ENCODE measurements at places on chromosomes 1 and 21.

GRCh38 chr1:77605246-77606026 lies 77.0 kb downstream of the ZZZ3 start:
- DNase-seq = peak; percentile 27

- no peak for DNase-seq
These were observed 2.3 kb upstream of the MED18 start for GRCh38 chr1:28326515-28326914.

GRCh38 chr1:53461323-53462044 lies 2.3 kb downstream of the DMRTB1 start:
- DNase-seq = no peak

DNA sequence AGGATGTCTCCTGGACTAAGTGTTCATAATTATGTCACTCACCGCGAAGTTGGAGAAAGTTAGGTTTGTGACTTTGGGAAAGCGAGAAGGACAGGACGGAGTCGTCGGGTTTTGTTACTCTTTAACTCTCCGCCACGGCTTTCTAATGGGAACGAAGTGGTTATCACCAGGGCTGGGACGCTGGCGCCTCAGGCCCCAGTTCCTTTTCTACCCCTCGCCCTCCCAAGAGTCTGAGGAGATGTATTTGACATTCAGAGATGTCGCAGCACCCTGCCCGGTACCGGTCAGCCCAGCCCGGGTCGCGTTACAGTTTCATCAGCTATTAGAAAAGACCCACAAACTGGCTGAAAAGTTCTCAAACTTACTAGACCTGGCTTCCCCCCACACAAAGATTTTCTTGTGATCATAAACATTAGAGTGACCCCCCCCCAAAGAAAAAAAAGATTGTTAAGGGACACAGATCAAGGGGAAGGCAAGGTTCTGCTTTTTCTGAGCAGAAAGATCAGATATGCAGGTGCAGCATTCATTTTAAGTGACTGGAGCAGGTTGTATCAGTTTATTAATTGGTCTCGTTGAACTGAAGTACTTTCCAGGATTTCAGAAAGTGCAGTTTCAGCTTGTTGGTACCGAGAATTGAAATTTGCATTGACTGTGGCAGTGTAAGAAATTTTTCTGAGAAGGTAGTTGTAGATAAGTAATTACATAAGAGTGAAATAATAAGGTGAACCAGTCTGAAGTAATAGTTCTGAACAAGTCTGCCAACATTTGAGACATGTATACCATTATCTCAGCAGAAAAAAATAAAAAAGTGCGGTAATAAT lies 859 bp upstream of the ZBTB18 start:
- no peak for DNase-seq

- DNase-seq = no peak
These were observed 47.5 kb downstream of the DMAP1 start for GRCh38 chr1:44260792-44261170.

DNA sequence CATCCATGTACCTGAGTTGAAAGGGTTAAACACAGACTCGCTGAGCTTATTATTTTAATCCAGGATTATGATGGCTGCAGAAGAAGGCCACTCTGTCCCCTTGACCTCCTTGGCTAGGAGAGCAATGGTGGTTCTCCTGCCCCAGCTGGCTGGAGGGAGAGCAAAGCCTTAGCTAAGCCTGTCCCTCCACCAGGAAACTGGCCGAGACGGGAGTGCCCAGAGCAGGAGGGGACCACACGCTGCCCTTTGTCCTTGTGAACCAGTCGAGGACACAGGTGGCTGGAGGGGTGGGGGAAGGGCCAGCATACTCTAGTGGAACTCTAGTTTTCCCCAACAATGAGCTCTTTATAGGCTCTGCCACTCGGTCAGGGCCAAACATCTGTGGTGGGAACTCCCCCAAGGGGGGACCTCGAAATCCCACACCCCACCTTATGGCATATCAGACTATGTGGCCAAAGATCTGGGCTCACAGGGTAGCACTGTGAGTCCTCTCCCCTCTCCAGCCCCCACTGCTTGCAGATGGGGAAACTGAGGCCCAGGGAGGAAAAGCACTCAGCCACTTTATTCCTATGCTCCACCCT lies 12.9 kb downstream of the KIAA1614 start:
- DNase-seq = no peak

Measured in NCI-H1105 (cell line).